Fibroblast of skin of left quadriceps (primary cell): ENCODE measurements at places on chromosomes 1 and 21.
A peak's percentile ranks its signal among the peaks of the same experiment; 100 is the strongest.

GRCh38 chr1:71364236-71364635 lies 283.4 kb upstream of the ZRANB2 start:
- DNase-seq = no peak

DNA sequence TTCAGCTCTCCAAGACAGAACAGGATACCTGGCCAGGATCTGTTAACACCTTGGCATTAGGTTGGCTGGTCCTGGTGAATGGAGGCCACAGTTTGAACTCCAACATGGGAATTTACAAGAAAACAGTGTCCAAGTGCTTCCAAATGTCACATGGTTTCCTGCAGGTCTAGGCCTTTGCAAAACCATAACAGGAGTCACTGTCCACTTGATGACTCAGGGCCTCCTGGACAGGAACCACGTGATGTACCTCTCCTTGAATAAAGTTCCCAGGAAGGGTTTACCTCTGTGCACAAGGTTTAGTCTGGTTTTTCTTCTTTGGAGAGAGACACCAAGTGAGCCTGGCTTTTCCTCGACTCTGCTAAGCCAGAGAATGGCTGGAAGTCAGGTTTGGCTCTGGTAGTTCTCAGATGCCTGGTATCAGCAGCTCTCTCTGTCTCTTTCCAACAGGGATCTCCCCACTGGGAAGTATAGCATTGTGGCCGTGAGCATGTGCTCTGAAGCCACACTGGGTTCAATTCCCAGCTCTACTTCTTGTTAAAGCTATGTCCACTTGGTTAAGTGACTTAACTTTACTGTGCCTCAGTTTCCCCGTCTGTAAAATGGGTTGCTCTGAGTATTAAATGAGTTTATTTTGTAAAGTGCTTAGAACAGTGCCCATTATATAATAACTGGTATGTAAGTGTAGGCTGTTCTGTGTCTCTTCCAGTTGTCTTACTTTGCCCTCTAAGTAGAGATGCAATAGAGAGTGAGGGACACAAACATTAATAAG lies 27.3 kb upstream of the TMEM61 start:
- DNase-seq = no peak

DNA sequence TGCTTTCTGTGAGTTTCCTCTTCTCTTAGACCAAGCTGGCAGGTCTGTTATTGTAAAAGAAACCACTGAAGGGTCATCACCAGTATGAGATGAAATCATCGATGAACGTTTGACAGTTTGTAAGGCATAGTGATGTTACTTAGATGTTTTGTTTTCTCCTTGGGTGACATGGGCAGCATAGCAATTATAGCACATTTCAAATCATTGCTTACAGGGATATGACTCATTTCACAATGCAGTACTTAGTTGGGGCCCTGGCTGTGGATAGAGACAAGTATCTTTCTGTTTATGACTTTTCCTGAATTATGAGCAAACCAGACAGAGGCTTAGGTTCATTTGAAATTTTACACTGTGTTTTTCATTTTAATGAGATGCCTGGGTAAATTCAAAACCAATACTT lies 313.0 kb downstream of the RWDD3 start:
- DNase-seq = no peak

DNA sequence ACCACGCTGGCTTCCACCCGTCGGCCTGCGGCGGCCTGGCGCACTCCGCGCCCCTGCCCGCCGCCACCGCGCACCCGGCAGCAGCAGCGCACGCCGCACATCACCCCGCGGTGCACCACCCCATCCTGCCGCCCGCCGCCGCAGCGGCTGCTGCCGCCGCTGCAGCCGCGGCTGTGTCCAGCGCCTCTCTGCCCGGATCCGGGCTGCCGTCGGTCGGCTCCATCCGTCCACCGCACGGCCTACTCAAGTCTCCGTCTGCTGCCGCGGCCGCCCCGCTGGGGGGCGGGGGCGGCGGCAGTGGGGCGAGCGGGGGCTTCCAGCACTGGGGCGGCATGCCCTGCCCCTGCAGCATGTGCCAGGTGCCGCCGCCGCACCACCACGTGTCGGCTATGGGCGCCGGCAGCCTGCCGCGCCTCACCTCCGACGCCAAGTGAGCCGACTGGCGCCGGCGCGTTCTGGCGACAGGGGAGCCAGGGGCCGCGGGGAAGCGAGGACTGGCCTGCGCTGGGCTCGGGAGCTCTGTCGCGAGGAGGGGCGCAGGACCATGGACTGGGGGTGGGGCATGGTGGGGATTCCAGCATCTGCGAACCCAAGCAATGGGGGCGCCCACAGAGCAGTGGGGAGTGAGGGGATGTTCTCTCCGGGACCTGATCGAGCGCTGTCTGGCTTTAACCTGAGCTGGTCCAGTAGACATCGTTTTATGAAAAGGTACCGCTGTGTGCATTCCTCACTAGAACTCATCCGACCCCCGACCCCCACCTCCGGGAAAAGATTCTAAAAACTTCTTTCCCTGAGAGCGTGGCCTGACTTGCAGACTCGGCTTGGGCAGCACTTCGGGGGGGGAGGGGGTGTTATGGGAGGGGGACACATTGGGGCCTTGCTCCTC lies 1.9 kb downstream of the OLIG2 start:
- DNase-seq = no peak

DNA sequence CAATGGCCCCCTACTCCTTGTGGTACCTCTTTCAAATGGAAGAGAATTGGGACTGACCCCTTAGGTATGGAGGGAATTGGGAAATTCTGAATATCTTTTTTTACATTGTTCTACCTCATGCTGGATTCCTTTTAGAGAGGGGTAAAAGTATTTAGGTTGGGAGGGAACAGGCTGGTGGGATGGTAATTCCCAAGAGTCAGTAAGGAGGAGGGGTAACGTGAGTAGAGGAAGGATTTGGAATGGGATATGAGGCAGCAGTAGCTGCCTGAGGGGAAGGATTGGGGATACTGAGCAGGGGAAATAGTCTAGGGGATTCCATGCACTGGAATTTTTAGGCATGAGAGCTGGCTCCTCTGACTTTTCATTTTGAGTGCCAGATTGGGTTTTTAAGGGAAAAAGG lies 3.8 kb upstream of the AADACL3 start:
- peak; percentile 18 for DNase-seq

DNA sequence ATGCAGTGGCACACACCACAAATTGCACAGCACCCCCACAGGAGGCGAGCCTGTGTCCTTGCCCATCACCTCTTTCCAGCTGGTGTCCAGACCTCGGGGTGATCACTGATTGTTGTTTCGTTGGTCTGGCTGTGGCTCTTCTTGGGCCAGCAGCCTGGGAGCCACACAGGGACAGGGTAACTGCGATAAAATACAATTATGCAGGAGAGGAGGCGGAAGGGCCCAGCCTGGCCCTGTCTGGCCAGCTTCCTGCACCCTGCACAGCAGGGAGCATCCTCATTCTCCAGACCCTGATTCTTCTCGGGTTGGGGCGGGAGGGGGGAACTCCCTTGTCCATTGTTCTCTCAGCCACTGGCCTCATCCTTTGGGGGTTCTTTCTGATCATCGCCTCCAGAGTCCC lies 83.6 kb downstream of the ADARB1 start:
- DNase-seq = no peak

GRCh38 chr1:110321846-110322245 lies 17.3 kb upstream of the RBM15 start:
- no peak for DNase-seq
